ENCODE measurements at places on chromosomes 13 and 19.

DNA sequence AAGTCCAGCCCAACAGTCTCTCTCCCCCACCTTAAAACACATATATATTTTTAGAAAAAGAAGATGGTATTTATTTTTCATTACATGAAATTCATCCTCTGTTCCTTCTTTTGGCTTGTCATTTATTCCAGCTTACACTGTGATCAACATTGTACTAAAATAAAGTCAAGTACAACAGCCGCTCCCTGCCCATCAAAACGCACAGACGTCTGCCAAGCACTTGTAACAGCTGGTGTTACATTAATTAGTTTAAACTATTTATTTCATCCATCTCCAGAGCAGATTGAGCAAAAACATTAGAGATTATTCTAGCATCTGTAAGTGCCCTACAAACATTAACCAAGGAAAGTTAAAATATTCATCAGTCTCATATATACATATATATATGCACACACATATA lies 350.5 kb downstream of the DACH1 start:
- no peak for DNase-seq

- no peak for DNase-seq
Measured at GRCh38 chr13:94798738-94799137, 86.4 kb upstream of the SOX21 start.

DNA sequence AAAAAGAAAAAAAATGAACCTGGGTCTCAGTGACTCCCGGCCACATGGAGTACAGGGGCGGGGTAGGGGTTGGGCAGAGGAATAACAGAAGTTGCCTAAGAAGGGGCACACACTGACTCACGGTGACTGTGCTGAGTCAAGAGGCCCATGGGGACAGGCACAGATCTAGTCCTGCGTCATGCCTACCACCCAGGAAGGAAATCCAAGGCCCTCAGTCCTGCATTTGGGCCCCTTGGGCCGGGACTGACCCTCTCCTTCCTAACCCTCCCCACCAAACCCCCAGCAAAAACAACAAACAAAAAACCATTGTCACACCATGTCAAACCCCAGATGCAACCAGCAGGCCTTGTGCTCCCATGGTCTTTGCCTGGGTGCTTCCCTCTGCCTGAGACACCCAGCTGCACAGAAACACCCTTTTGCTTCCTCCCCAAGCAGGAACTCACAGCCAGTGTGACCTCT lies 9.6 kb upstream of the NOTCH3 start:
- no peak for DNase-seq

GRCh38 chr13:50668049-50668448 lies 175.4 kb downstream of the DLEU7 start:
- DNase-seq = no peak

DNA sequence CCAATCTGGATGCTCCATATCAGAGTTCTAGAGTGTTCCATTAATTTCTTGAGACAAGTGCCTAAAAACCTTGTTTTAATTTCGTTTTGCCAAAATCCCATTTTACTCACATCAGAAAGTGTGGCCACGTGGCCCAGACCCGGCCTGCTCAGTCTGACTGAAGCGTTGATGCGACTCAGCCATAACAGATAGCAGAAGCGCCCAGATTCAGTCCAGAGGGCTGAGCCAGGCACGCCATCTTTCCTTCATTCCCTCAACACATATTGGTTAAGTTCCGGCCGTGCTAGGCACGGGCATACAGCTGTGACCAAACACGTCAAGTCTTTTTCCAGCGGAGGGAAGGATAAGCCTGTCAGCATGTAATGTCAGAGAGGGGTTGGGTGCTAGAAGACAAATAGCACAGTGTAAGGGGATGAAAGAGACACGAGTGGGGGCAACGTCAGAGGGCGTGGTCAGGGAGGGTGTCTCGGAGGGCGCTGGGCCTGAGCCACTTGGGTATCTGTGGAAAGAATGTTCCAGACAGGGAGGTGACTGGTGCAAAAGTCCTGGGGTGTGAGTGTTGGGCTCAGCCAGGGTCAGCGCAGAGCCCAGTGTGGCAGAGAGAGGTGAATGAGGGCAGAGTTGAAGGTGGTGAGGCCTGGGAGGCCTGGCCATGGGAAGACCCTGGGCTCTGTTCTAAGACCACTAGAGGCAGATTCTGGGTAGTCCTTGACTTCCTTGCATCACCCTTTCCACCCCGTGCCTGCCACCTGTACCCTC lies 3.1 kb downstream of the F10 start:
- DNase-seq = no peak

- no peak for DNase-seq
Measured at GRCh38 chr13:23617551-23618024, 47.4 kb downstream of the TNFRSF19 start.

DNA sequence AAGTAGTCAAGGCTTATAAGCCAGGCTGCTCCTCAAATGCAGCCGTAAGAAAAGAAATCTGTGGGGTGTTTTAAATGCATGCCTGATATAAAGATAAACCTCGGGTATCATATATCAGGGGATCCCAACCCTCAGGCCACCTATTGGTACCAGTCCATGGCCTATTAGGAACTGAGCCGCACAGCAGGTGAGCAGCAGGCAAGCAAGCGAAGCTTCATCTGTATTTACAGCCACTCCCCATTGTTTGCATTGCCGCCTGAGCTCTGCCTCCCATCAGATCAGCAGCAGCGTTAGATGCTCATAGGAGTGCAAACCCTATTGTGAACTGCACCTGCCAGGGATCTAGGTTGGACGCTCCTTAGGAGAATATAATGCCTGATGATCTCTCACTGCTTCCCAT lies 233.5 kb upstream of the SERP2 start:
- no peak for DNase-seq

DNA sequence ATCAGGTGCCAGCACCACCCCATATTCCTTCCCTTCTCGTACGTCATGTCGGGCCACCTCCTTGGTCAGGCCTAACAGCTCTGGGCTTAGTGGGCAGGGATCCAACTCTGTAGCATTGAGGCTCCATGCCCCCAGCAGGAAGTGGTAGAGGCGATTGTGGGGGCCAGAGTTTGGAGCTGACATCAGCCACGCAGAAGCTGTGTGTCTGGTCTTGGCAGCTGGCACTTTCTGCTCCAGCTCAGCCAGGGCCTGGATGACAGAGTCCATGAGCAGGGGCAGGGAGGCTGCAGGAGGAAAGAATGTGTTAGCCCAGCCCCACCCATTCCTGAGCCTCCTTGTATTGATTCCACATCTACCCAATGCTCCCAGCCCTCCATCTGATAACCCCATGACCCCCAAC lies 3.0 kb downstream of the PGLYRP2 start:
- DNase-seq = no peak

DNA sequence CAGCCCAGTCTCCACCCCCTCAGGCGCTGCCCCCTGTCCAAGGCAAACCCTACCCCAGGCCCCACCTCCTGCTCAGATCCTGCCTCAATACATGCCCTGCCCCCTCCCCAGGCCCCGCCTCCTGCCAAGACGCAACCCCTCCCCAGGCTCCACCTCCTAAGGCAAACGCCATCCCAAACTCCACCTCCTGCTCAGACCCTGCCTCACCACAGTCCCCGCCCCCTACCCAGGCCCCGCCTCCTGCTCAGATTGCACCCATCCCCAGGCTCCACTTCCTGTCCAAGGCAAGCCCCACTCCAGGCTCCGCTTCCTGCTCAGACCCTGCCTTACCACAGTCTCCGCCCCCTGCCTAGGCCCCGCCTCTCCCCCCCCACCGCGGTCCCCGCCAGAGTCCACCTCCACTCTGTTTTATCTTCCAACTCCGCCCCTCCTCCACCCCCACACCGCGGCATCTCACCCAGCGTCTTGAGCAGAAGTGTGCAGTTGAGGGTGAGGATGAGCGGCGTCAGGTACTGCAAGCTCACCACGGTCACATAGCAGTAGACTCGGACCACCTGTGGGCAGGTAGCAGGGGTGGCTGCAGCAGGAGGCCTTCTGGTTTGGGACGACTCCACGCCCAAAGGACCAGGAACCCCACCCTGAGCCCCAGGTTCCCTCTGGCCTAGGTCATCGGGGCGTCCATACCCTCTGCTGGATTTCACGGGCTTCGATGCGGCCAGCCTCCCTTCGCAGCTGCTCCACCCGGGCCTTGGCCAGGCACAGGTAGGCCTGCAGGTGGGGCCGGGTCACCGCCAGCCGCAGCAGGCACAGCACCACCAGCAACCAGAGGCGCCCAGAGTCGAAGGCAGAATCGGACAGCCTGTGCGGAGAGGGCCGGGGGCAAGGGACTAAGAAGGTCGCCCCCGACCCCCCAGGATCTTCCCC lies 17.7 kb downstream of the TMEM161A start:
- DNase-seq = no peak

- DNase-seq = peak; percentile 17
Measured at GRCh38 chr19:29211562-29212355, 1.2 kb downstream of the UQCRFS1 start.

DNA sequence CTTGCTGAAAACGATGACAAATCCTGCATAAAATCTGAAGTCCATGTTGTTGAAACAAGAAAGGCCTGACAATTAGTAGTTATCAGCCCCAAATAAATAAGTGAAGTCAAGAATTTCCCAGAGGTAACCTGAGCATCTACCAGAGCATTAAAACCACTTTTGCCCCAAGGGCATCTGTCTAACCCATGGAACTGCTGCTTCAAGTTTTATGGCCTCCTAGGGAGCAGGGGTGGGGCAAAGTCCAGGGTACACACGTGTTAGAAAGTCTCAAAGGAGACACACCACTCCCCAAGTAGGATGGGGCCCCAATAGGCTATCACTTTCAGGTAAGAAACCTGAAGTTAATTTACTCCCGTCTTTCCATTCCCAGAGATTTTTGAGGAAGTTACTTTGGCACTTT lies 81.1 kb downstream of the CACNA1A start:
- DNase-seq = no peak

- no peak for DNase-seq
Measured at GRCh38 chr19:35902870-35903475, 644 bp downstream of the HCST start.

Data from stimulated activated CD4-positive, alpha-beta T cell treated with anti-CD3 and anti-CD28 coated beads, Interleukin-4, amount 100 ng/mL, for 24 hours (primary cell).